ENCODE measurements at places on chromosomes 1 and 21.
A peak's percentile ranks its signal among the peaks of the same experiment; 100 is the strongest.

GRCh38 chr1:232620356-232620969, 9.5 kb downstream of the SIPA1L2 start:
- DNase-seq = peak; percentile 57

DNA sequence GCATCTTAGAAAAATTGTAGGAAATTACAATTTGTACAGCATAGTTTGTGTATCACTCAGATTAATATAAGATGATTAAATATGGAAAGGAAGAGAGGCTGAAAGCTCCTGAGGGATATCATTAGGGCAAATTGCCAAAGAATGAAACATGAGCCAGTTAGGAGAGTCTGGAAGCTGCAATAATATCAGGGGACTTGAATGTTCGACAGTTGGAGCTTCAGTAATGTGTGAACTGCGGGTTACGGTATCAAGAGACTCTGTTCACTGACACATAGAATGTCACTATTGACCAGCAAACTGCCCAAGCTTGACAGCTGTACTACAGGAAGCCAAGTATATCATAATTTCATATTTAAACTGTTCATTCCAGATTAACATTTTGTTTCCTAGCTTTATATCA, 157.2 kb downstream of the DENND1B start:
- DNase-seq = no peak

- DNase-seq = no peak
Observed at GRCh38 chr1:33247545-33247944, 8.7 kb upstream of the ZNF362 start.

DNA sequence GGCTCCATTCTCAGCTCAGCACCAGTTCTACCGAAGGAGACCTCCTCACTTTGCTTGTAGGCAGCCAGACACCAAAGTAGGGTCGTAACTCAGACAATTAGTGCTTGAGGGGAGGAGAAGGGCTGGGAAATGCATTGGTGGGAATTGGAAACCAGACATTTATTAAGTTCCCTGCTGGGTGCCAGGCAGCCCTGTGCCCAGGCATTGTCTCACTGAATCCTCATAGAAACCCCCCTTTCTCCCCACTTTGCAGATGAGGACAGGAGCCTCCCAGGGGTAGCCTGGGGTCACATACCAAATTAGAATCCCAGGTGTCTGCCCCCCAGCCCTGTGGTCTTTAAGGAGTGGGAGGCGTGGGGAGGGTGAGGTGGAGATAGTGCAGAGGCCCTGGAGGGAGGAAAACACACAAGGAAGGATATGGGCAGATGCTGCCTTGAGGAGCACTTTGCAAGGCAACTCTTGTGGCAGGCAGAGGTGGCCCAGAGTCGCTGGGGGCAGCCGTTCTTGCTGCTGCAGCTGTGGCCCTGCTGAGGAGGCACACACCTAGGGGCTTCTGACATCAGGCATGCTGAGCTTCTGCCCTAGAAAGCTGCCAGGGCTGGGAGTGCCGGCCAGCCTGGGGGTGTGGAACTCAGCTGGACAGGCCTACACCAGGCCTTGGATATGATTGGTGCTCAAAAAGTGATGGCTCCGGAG, 29.4 kb downstream of the CDK18 start:
- no peak for DNase-seq

DNA sequence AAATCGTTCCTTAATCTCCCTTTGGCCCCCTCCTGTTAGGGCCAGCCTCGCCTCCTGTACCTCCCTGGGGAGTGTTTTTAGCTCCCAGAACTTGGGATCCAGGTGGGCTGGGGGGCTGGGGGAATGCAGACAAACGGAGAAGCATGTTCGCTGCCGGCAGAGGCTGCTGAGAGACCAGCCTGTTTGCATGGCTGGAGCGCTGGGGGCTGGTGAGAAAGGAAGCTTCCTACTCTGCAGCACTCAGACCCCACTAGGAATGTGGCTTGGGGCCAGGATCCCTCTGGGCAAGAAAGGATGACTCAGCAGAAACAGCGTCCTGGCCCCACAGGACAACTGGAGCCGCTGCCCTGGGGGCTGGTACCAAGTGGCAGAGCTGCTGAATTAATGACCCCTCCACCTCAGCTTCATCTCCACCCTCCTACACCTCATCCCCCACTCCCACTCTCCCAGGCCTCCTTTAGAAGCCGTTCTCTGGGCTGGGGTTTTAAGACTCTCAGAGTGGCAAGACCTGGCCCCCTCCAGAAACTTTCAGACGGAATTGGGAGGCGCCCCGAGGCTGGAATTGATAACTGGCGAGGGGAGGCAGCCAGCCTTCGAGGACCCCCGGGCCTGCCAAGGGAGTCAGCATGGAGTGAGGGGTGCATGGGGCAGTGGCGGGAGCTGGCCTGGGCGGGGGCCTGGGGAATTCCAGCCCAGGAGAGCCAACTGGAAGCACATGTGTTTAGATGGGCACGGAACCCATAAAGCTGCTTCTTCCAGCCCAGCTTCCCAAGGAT, 28.5 kb upstream of the EPS8L3 start:
- peak; percentile 95 for DNase-seq

DNA sequence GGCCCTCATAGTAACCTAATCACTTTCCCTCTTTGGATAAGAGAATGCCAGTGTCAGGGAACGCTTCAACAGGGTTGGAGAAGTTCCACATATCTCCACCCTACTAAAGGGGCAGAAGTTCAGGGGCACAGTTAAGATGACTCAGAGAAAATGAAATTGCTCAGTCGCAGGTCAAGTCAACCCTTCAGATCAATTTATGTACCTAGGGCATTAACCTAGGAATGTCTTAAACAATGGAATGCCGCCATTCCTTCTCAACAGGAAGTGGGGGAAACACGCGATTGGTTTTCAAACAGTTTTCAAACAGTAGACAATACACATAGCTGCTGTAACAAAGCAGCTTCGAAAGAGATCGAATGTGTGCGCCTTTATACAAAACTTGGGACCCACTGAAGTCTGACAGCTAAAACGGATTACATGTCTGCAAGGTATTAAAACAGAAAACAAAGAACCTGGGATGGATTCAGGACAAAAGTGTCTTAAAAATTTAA, 897 bp downstream of the SLC25A24 start:
- peak; percentile 74 for DNase-seq

DNA sequence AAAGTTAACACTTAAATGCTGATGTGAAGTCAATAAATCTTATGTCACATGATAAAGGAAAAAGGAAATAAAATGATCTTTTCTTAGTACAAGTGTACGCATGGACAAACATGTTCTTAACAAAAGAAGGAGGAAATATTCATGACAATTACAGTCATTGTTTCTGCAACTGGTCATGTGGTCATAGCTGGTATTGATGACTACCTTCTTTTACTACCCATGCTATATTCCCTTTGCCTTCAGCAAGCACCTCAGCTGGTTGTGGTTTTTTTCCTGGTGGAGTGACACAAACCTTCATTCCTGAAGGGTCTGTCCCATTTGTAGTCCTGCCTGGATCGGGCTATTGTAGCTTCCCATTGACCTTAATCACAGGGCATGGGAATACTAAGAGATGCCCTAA, 23.4 kb upstream of the TSHB start:
- DNase-seq = no peak

DNA sequence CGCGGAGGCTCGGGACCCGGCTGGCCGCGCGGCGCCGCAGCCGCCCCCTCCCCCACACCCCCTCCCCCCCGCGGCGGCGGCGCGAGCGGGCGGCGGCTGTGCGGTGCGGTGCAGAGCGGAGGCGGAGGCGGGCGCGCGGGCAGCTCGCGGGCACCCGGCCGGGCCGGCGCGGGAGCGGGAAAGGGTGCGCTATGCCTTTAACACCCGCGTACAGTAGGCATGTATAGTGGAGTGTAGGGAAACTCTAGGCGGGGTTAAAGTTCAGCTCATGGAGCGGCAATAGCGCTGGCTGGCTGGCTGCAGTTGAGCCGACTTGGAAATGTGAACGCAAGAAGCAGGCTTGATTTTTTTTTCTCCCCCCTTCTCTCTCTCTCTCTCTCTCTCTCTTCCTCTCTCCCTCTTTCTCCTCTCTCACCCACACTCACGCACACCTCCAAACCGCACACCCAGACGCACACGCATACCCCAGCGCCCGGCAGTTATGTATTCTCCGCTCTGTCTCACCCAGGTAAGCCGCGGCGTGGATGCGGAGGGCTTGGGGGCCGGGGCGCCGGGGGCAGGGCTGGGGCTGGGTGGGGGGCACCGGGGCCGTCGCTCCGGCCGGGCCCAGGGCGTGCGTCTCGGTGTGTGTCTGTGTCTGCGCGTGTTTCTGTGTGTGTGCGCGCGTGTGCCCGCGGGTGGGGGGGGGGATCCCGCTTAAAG, at the start of gene NFIA:
TSS of gene NFIA (plus strand) at position 251 of the 702 bp plus-strand sequence.
- peak; percentile 84 for DNase-seq

GRCh38 chr1:44152692-44153091, 11.3 kb upstream of the KLF18 start:
- DNase-seq = peak; percentile 12

DNA sequence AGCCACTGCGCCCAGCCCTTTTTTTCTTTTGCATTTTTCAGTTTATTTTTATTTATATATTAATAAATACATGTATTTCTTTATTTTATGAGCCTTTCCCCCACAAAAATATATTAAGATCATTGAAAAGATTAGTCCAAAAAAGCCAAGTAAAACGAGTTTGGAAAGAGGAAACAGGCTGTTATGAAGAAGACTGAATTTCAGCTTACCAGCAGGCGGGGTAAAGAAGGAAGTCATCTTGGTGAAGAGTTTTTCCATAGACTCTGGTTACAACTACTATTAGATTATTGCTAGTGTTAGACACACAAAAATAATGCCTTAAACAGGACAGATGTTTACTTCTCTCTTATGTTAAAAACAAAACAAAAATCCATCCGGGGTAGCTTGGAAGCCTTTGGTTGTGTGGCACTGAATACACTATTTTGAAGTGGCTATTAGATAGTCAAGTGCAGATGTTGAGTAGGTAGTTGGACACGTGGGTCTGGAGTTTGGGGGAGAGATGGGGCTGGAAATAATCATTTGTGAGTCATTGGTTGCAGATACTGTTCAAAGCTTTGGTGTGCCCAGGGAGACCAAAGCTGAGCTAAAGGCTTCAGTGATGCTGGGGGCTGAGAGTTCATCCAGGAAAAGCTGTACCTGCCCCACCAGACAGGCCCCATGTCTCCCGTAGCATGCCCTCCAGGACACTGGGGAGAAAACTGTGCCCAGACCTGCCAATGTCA, 8.7 kb upstream of the LRRC71 start:
- peak; percentile 47 for DNase-seq

DNA sequence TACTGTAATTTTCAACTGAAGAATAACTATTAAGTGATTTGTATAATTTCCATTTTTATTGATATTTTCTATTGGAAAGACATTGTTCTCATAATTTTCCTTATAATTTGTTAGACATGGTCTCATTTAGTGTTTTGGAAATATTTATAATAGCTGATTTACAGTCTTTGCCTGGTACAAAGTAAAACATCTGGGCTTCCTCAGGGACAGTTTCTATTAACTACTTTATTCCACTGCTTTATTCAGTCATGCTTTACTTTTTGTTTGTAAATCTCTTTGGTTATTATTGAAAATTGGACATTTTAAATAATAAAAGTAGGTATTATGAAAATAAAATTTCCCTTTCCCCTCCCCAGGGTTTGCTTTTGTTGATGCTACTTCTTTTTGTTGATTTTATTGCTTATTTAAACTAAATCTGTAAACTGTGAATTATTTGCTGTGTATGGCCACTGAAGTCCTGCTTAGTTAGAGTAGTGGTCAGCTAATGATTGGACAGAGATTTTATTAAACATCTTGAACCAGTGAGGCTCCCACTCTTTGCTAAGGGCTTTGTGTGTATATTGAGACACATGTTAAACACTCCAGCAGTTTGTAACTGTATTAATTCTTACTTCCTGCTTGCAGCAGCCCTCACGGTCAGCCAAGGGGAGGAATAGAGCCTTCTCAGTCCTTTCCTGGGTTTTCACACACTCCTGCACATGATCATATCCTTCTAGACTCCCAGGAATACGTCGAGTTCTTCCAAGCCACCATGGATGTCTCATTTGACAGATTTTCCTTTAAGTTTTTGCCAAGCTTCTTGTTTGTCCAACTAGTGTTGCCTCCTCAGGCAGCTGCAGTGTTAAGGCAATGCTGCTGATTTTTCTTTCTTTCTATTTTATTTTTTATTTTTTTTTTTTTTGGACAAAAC, 994.6 kb upstream of the PRMT6 start:
- DNase-seq = no peak

DNA sequence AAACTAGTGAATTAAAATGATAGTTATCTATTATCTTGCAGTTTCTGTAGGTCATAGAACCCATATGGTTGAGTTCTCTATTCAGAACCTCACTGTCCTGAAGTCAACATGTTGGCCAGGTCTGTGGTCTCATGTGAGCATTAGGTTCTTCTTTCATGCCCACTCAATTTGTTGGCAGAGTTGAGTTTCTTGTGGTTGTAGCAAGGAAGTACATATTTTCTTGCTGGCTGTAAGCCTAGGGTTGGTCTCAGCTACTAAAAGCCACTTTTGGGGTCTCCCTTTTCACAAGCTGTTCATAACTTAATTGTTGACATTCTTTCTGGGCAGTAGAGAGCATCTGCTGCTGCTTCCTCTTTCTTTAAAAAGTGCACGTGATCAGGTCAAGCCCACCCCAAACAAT, 1165.1 kb upstream of the NCAM2 start:
- DNase-seq = no peak

DNA sequence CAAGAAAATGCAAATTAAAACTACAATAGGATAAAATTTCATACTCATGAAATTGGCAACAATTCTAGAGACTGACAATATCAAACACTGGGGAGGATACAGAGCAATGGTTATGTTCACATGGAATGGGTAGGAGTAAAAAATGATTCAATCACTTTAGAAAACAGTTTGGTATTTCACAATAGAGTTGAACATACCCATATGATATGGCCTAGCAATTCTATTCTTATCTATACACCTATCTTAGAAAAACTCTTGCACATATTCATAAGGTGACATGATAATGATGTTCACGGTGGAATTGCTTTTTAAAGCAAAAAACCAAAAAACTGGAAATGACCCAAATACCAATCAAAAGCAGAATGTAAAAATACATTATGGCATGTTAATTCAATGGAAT, 28.7 kb downstream of the PHC2 start:
- DNase-seq = no peak

DNA sequence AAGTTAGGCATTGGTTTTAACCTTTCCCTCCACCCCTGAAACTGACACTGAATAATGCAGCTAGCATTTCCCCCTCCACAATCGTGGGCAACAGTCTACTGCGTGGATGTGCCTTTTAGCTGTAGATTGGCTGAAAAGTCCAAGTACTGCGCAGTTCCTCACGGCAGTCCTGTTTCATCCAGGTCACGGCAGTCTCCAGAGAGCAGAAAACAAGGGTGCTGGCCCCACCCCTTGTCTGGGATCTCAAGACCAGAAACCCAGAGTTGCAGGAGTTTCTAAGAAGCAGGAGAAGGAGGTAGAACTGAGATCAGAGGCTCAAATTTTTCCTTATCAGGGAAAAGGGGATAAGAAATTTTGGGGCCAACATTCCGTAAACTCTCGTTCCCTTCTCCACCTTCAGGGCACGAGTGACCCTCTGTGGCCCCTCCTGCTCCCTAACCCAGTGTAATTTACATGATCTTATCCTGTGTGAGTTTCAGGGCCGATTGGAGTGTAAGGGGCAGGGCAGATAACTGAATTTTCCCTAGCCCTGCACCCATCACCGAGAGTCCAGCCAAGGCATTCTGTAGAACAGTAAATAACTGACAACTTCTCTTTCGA, 25.9 kb upstream of the PLA2G2C start:
- DNase-seq = no peak

- DNase-seq = no peak
Observed at GRCh38 chr1:182735343-182735742, 51.0 kb upstream of the RGS8 start.
